ENCODE measurements at places on chromosomes 5 and 9.

GRCh38 chr9:78919701-78920100 is 622.8 kb downstream of the PSAT1 start:
- no peak for DNase-seq

DNA sequence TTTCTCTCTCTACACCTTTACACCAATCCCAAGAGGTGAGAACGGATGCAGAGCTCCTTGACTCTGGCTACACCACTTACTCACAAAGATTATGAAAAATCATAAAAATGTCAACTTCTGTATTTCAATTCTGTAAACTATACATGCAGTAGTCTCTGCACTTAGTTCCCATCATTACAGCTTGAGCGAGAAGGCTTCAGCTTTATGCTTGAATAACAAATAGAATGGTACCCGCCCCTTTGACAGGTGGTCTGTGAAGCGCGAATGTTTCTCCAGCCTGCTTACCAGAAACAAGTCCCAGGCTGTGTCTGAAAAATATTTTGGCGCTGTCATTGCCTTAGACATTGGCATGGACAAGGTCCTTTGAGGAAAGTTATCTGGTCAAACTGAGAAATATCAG is 562.4 kb upstream of the CLINT1 start:
- no peak for DNase-seq

DNA sequence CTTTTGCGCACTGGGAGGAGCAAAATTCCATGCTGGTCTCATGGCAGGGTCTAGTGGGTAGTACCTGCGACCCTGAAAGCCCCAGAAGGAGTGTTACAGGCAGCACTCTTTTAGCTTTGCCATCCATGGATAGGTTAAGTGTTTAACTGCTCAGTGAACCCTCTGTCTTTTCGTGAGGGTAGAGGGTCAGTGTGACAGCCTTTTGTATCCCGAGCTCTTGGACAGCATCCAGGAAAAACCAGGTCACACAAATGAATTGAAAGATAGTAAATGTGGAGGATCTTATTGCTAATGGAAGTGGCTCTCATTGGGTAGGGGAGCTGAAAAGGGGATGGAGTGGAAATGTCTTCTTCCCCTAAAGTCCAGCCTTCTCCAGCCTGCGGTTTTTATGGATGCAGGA is 57.8 kb upstream of the CCDC112 start:
- no peak for DNase-seq

DNA sequence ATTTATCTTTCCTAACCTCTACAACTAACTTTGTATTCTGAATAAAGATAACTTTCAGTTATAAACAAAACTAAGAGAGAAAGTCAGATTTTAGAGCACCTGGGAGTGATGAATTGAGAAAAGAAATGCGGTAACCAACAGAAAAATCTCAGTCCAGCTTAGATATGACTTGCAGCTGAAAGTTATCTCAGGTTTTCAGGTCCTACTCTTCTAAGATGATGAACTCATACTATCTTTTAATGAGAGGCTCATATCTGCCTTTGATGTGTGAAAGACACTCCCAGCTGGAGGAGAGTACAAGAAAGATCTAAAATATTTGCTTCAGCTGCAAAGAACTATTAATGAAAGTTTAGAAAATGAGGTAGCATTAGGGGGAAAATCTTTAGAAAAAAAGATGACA is 190.5 kb downstream of the DENND1A start:
- DNase-seq: no peak

GRCh38 chr5:169777159-169777558 is 140.1 kb downstream of the DOCK2 start:
- DNase-seq: no peak

GRCh38 chr9:131264231-131264630 is 12.1 kb downstream of the FAM78A start:
- DNase-seq: peak; percentile 40

- DNase-seq: no peak
These were observed 35.5 kb downstream of the PLPP7 start for GRCh38 chr9:131324736-131325679.

DNA sequence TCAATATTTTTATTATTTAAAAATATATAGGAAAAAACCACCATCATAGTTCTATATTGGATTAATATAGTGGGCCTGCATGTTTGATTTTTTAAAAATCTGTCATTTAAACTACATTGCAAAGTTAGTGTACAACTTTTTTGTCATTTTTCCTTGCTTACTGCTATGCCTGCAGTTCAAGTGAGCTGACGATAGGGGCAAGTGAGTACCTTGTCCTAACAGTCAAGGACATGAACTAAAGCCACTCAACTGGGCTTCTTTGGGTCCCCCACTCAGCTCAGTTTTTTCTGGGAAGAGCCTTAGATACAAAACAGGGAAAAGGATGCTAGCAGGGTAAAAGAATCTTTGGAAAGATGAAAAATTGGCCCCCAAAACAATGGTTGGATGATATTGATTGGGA is 269.9 kb downstream of the MAN2A1 start:
- no peak for DNase-seq

GRCh38 chr9:70407081-70407503 is 7.4 kb downstream of the KLF9 start:
- no peak for DNase-seq

DNA sequence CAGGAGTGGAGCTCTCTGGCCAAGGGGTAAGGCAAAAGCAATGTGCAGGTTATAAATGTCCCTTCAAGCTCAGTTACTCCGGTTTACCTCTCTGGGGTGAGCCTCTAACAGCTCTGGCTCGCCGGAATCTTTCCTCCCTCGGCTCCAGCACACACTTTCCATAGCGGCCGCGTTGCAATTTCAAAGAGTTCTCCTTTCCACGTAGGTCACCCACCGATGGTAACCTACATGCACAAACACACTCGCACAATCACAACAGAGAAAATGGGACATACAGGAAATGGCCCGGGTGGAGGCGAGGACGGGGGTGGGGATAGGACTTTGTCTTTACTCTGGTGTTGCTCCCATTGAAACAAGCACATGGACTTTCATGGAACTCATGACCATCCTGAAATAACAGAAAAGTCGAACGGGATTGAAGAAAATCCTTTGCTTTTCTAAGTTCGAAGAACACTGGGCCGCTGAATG is 1.2 kb downstream of the LHFPL2 start:
- no peak for DNase-seq

GRCh38 chr9:132268725-132269352 is 85.9 kb downstream of the SETX start:
- peak; percentile 69 for DNase-seq

- DNase-seq: no peak
These were observed 77.0 kb downstream of the FGF18 start for GRCh38 chr5:171496456-171496855.

GRCh38 chr9:136311051-136312008 is 7.4 kb upstream of the CCDC187 start:
- no peak for DNase-seq

GRCh38 chr5:116650964-116651363 is 76.3 kb upstream of the SEMA6A start:
- no peak for DNase-seq

- no peak for DNase-seq
These were observed 32.8 kb downstream of the TUT7 start for GRCh38 chr9:86321373-86321772.

- peak; percentile 20 for DNase-seq
These were observed 563 bp downstream of the SNAPC4 start for GRCh38 chr9:136399176-136400037.

DNA sequence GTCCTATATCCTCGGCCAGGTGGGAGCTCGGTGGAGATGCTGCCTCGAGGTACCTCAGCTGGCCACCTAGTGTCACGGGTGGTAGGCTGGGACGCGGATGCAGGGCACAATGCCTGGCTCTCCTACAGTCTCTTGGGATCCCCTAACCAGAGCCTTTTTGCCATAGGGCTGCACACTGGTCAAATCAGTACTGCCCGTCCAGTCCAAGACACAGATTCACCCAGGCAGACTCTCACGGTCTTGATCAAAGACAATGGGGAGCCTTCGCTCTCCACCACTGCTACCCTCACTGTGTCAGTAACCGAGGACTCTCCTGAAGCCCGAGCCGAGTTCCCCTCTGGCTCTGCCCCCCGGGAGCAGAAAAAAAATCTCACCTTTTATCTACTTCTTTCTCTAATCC is 2.0 kb downstream of the PCDHGC3 start:
- DNase-seq: no peak

DNA sequence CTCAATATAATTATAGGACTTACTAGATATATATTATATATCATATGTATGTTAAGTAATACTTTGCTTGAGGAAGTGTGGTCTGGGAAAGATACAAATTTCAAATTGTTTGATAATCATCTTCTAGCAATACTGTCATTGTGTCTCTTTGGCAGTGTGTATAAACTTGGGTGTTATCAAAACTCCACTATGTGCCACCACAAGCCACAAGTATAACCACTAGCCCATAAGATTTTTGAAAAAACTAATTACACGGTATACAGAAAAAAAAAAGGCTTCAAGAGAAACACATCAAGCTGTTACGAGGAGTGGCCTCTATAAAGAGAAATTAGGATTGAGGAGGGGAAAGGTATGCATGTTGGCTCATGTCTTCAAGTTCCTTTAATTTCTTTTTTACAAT is 44.7 kb upstream of the PCSK5 start:
- no peak for DNase-seq

GRCh38 chr9:112439171-112439570 is 47.5 kb upstream of the KIAA1958 start:
- DNase-seq: no peak

DNA sequence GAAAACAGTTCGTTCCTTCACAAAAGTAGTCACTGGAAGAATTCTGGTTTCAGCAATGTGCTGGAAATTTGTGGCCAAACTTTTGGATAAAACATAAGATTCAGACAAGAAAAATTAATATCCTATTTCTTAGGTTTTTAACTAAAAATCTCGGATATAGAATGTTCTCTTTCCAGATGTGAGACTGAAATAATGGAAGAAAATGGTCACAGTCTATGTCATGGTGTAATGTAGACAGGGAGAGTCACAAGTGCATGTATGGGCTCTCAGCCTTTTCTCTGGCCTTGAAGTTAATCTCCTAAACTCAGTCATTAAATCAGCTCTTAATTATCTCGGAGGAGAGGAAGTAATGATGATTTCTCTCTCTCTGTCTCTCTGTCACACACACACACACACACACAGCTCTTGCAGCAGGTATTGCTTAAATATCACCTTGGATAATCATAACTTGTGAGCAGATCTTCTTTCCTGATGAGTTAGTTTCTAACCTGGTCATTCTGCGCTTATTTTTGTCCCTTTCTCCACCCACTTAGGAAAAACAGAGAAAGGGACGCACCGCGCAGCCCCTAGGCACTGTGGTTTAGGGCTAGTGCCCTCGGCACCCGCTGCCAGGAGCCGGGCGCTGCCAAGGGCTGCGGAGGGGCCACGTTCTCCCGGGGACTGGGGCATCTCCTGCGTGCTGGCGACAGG is 672 bp upstream of the ITGA2 start:
- no peak for DNase-seq

- DNase-seq: no peak
These were observed 283.1 kb downstream of the SMARCA2 start for GRCh38 chr9:2298217-2298616.

DNA sequence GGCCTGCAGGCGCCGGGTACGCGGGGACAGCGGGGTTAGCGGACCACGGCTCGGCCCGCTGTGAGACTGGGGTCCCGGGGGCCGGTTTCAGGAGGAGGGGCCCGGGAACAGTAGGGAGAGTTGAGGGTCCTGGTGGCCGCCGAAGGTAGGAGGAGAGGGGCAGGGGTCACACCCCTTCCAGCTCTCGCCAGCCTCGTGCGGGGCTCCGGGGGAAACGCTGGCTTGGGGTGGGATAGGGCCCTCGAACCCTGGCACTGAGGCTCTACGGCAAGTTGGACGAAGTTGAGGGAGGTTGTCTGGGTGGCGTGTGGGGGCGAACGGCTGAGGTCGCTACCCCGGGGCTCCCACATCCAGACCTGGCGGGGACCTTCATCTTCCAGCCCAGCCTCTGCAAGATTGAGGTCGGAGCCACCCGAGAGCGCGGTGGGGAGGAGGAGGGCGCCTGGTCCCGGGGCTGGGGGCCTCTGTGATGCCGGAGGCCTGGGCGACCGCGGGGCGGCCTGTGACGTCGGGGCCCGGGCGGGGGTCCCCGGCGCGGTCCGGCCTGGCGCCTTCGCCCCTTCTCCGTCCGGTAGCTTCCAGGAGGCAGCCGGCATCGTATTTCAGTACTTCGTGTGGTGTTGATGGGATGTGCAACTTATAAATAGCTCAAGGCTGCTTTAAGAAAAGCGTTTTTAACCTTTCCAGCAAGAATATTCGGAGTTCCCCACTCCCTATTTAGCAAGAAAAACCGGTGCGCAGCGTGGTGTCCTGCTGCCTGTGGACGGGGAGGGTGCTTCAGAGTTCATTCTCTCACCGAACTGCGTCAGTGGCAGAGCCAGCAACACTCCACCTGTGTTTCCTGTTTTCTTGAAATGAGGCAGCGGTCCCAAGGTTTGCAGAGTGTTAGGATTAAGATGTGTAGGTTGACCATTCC is 902 bp downstream of the HABP4 start:
- DNase-seq: peak; percentile 34

DNA sequence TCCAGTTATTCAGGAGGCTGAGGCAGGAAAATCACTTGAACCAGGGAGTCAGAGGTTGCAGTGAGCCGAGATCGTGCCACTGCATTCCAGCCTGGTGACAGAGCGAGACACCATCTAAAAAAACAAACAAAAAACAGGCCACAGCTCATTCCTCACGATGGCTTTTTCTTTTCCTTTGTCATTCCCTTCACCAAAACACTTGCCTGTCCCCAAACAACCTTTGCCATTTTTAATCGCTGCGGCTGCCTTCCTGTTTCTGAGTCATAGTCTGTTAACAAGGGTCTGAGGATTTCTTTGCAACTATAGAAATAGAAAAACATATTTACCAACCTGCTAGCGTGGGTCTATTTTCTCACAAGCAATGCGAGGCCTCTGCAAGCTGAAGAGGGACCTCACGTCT is 123.0 kb upstream of the FSTL4 start:
- no peak for DNase-seq

DNA sequence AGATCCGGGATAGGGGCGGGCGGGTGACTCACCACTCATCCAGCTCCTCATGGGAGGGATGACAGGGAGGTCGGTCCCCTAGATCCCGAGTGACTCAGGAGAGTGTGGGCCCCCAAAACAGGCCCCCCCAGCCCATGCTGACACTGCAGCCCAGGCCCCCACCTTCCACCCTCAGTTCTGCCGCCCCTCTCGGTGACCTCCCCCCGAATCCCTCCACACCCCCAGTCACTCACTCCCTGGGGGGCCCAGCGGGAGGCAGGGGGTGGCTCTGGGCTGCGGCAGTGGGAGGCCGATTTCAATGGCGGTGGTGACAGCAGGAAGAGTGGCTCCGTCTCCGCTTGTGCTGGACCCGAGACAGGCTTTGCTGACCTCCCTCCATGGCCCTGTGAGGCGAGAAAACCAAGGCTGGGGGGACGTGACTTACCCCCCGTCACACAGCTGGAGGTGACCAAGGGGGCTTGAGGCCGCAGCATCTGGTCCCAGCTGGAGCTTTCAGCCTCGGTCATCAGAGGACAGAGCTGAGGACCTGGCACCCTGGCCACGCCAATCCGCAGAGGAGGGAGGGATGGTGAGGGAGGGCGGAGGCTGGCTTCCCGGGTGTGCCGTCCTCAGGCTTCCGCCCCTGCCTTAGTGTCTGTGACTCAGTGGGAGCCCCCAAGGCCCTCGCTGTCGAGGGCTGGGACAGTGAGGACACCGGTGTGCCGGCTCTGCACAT is 9.0 kb downstream of the GPSM1 start:
- DNase-seq: no peak
